Activated CD4-positive, alpha-beta T cell treated with anti-CD3 and anti-CD28 coated beads, Interleukin-2, amount 50 U/mL, for 1 hour (primary cell): ENCODE measurements at places on chromosomes 5 and 9.

DNA sequence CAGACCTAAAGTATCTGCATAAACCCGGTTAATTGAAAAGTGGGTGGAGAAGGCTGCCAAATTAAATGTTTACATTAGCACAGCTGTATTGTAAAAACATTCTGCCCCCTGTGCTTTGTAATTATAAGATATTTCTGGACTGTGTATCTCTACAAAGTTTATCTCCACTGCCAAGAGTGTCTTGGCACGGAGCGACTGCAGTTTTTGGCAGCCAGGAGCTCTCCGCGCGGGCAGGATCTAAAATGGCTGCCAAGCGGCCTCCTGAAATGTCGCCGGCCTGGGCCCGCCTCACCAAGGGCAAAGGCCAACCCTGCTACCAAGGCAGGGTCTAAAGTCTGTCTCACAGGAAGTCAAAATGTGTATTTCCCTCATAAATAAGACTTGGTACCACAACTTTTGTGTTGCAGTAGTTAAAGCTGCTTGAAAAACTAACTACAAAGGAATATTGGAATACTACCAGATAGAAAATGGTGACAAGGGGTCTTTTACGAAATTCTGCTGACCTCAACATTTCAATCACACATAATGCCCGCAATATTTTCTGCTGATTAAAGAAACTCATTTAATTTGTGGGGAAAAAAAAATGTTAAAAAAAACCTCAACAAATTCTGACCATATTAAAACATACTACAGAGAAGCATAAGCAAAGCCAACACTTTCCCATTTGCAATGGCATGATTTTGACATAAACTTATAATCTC lies 110.4 kb downstream of the NFIB start:
- DNase-seq, result no peak

- peak; percentile 1 for DNase-seq
Measured at GRCh38 chr5:122844136-122844909, 1.1 kb upstream of the SNX24 start.

GRCh38 chr5:79692596-79692995 lies 3.0 kb downstream of the CMYA5 start:
- no peak for DNase-seq

DNA sequence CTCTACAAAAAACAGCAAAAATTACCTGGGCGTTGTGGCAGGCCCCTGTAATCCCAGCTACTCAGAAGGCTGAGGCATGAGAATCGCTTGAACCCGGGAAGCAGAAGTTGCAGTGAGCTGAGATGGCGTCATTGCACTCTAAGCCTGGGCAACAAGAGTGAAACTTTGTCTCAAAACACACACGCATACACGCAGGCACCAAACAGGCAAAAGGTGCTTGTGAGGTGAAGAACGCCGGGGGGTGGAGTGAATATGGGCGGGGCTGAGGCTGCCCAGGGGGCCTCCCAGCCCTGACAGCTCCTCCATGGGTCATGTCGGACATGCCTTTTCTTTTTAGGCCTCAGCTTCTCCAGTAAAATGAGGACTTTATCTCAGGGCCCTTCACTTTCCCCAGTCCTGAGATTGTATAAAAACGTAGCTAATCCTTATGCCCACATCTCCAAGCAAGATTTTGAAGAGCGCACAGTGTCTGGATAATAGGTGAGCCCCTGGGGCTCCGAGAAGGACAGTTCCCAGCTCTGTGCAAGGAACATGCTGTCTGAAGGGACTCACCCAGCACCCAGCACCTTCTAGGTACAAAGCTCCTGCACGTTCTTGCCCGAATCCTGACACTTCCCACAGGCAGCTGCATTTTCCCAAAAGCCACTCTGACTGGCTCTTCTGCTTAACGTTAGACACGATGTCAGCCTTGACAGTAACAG lies 168.3 kb downstream of the COL23A1 start:
- no peak for DNase-seq

GRCh38 chr5:6361101-6361500 lies 17.2 kb downstream of the MED10 start:
- no peak for DNase-seq

DNA sequence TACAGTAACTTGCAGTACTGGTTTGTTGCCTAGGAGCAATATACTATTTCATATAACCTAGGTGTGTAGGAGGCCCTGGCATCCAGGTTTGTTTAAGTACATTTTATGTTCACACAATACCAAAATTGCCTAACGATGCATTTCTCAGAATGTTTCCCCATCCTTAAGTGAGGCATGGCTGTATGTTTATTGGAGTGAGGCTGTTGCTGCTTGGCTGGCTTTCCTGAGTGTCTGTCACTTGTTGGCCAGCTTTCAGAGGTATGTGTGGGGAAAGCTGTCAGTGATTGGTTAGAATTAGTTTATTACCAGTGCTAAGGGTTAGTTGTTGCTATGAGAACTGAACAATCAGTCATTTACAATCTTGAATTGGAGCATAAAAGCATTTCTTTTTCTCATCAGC lies 154.1 kb upstream of the CDH12 start:
- DNase-seq, result no peak

DNA sequence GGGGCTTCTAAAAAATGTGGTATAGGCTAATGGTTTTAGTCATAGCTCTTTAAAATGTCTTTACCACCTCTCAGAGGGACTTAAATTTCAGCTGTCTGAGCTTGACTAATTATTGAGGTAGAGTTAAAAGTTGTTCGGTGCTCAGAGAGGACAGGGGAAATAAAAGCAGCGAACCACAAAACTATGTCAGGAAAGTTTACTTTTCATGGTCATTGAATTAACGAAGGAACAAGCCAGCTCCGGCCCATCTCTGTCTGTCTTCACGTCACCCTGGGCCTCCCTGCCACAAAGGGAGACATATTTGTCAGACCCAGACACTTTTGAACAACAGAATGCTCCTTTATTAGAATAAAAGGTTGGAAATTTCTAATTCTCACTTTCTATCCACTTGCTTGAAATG lies 98.8 kb upstream of the EFNA5 start:
- no peak for DNase-seq

DNA sequence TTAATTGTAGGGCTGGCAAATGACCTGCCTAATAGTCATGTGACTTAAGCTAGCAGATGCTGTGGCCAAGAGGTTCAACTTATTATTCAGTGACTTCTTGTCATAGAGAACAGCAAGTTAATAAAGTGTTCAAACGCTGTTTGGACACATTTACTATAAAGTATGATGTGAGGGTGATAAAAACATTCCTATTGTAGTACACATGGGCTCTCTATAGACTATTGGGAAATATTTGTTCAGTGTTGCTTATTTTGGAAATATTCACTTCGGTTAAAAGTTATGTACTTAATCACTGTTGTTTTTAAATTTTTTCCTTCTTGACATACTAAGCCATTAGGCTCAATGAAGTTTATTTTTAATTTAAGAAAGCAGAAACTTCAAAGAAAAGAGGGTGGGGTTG lies 345.0 kb downstream of the NNT start:
- DNase-seq, result no peak

DNA sequence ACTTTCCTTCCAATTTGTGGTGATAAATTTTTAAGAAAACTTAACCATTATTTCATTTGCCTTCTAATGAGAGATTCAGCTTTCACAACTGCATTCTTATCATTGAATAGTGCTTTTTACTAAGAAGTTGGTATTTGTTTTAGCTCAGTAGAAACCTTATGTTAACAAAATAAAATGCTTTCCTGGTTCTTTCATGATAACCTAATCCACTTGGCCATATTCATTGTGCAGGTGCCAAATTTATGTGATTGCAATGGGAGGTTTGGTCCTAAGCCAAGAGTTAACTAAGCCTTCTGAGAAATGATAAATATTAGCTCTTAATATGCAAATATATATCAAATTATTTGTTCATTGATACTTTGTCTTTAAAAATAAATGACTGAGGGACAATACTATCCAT lies 141.1 kb upstream of the TLE4 start:
- DNase-seq, result no peak

DNA sequence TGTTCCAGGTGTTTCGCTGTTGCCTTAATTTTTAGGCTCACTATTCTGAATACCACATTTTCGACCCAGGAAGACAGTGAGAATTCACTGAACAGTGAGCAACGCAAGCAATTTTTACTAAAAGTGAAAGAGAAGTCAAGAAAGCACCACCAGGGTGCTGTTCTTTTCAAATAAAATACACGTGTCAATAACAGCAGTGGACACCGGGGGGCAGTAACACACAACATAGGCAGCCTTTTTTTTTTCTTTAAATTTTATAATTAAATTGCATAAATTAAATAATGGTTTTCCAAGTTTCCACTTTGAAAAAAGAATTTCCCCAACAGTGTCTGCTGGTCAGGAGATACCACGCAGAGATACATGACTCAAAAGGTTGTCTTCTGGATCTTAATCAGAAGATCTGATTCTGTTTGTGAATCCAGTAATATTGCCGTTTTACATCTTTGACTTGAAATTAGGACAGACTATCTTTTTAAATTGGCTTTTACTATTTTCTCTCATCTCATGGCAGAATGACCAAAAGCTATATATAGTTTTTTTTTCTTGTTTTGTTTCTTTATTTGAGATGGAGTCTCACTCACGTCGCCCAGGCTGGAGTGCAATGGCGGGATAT lies 47.1 kb upstream of the SH3GL2 start:
- DNase-seq, result no peak

GRCh38 chr5:173581408-173582215 lies 34.8 kb downstream of the BOD1 start:
- DNase-seq, result peak; percentile 23

- no peak for DNase-seq
Measured at GRCh38 chr5:82338771-82339373, 60.7 kb upstream of the RPS23 start.

GRCh38 chr9:683509-684021 lies 157.9 kb upstream of the DMRT1 start:
- DNase-seq, result no peak

DNA sequence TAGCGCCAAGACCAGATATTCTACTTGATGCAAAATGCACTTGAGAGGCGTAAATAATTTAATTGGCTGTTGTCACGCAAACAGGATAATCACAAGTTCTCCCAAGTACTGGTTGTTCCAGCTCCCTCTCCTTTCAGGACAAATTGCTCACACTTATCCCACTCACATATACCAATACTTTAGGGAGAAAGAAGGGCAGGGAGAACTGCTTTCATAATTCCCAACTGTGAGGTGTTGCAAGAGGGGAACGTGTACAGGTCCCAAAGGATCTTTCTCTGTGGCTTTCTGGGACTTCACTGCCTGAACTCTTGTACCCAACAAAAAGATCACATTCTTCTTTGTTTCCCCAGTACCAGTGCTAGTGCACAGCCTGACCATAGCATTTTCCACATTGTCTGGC lies 21.5 kb upstream of the TGFBI start:
- no peak for DNase-seq

GRCh38 chr9:135797507-135798262 lies 95.7 kb downstream of the KCNT1 start:
- DNase-seq, result peak; percentile 11

GRCh38 chr5:168042284-168043068 lies 249.0 kb upstream of the WWC1 start:
- no peak for DNase-seq

- DNase-seq, result peak; percentile 27
Measured at GRCh38 chr5:54243483-54244080, 66.8 kb downstream of the ARL15 start.

DNA sequence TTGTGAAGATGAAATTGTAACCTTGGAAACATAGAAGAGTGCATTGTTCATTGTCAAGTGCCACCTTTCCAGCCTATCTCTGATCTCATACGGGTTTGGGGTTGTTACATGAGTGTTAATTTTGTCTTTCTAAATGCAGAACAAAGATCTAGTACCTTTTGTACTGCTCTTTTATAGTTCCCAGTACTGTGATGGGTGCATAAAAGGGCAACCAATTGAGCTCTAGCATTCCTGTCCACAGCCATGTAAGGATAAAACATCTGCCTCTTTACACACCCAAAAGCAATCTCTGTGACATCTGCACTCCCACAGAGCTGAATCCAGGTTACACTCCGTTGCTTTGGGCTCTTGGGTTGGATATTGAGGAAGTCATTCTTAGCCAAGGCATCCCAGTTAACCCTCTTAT lies 255.2 kb downstream of the SGCD start:
- no peak for DNase-seq

GRCh38 chr5:157267025-157267424 lies 1.1 kb downstream of the CYFIP2 start:
- DNase-seq, result no peak

DNA sequence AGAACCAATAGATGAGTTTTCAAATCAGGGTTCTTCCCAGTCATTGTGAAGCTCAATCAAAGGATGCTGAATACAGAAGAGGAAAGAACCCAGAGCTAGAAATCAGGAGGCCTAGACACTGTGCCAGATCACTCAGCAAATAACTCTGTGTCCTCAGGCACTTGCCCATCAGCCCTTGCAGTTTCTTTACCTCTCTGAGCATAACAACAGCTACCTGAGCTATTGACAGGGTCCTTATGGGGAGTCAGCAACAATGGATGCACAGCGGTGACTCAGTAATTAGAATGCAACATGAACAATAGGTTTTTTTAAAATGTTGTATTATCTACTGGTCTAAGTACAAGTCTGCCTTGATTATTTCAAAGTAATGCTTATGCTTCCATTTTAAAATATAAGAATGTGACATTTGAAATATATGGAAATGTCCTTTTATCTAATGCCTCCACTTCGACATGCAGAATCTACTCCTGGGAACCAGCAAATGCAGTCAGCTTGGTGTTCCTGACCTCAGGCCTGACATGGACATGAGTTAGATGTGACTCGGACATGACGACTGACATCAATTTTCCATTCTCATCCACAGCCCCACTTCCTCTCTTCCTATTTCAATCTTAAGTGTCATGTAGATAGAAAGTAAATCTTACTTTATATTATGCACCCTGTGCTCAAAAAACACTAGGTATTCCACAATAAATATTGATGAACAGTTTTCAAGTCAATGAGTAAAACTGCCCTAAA lies 155.0 kb downstream of the TLE1 start:
- no peak for DNase-seq

DNA sequence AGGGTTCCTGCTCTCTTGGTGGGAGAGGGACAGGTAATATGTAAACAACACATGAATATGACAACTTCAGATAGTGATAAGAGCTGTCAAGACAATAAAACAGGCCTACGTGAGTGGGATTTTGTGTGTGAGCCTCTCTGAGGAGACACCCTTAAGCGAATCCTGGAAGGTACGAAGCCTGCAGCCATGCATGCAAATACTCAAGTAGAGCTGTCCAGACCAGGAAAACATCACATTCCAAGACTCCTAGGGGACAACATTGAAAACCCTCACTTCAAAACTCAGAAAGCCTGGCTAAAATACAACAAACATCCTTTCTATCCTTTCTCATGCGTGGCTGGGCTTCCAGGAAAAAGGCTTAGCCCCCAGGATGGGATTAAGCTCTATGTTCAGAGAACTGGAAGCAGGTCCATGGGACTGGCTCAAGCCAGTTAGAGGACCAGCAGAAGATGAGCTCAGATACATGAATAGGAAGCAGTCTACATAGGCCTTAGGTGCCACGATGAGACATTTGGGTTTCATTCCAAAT lies 124.8 kb upstream of the IQGAP2 start:
- DNase-seq, result no peak

GRCh38 chr5:87095787-87096186 lies 171.9 kb upstream of the RASA1 start:
- DNase-seq, result no peak

- no peak for DNase-seq
Measured at GRCh38 chr9:72983512-72984225, 30.8 kb upstream of the ALDH1A1 start.
